Stimulated activated CD8-positive, alpha-beta memory T cell treated with anti-CD3 and anti-CD28 coated beads, Interleukin-7, amount 100 ng/mL, for 48 hours (primary cell): ENCODE measurements at places on chromosomes 2 and 18.

- no peak for DNase-seq
These were observed 324.6 kb upstream of the RND3 start for GRCh38 chr2:150812066-150812465.

DNA sequence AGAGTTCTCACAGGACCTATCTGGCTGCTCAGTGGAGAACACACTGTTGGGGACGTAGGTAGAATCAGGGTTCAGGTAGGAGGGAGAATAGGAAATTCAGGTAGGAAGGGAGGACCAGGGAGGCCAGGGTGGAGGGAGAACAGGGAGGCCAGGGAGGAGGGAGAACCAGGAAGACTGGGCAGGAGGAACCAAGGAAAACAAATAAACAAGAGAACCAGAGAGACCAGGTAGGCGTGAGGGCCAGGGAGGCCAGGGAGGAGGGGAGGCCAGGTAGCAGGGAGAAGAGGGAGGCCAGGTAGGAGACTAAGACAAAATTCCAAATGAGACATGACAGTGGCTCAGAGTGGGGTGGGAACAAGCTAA is 337.6 kb downstream of the EIPR1 start:
- DNase-seq: no peak

GRCh38 chr2:101162561-101163330 is 11.6 kb upstream of the TBC1D8 start:
- DNase-seq: no peak

- no peak for DNase-seq
These were observed 48.2 kb upstream of the CTAGE1 start for GRCh38 chr18:22465859-22466457.

GRCh38 chr18:55064760-55065159 is 105.5 kb upstream of the CCDC68 start:
- DNase-seq: no peak

DNA sequence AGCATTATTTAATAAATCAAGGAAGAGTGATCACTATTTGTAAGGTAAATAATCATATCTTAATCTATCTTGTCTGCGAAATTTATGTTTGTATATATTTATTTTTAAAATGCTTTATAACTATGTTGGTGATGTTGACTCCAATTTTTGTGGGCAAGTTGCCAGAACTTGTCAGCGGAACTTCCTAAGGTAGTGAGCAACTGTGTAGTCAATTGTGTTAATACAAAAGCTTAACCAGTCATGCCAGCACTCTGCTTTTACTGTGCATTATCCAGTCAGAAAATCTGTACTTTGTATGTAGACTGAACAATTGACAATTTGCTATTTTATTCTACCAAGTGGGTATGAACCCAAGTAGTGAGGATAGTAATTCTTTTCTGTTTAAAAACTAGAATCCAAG is 61.9 kb upstream of the RND3 start:
- no peak for DNase-seq

DNA sequence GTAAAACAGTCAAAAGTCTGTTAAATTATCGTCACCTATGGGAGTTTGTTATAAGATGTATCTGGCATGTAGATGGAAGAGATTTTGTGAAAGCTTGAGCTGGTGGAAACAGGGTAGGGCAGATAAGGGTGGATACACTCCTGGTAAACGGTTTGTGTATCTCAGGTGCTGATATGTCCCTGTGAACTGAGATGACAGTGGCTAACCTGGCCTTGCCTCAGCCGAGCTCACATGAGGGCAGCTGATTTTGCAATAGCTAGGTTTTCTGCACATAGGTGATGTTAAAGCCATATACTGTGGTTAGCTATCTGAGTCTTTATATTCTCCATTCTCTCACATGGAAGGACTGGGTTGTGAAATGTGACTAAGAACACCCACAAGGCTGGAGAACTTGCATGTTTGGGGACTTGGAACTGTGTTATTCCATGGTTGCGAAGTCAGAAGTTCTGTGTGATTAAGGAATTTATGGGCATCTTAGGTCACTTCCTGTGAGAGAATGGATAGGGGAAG is 205.1 kb downstream of the TPGS2 start:
- no peak for DNase-seq

DNA sequence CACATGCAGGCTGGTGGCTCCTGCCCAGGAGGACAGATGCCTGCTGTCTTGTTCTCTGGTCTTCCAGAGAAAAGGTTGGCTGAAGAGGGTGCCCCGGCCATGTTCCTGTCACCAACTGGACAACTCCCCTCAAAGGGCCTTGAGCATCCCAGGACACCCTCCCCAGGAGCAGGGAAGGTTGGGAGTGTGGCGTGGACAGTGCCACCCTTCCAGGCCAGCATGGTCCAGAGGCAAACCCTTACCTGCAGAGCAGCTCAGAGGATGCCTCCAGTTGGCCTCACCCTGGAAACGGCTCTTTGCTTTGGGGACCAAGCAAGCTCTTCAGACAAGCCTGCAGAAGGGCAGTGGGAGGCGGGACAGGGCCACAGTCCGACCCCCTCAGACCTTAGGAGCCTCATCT is 4.9 kb upstream of the GPC1 start:
- DNase-seq: no peak

GRCh38 chr2:156792242-156792840 is 356.2 kb downstream of the GPD2 start:
- DNase-seq: no peak

DNA sequence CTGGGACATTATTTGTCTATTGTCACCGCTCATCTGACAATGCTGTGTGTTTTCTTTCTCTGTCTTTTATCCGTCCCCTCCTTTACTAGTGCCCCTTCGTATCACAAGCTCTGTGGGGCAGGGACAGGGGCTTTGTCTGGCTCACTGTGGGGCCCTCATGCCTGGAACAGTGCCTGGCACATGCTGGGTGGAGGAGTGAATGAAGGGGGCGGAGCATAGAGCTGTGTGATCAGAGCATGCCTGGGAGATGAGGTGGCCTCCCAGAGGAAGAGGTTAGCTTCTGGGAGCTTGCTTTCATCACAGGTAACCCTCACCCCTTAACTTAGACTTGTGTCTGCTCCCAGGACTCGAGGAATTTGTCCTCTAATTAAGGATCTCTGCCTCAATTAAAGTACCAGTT is 16.4 kb downstream of the MTCL1 start:
- DNase-seq: no peak

- DNase-seq: no peak
These were observed 24.0 kb downstream of the POLR1A start for GRCh38 chr2:86081724-86082123.

DNA sequence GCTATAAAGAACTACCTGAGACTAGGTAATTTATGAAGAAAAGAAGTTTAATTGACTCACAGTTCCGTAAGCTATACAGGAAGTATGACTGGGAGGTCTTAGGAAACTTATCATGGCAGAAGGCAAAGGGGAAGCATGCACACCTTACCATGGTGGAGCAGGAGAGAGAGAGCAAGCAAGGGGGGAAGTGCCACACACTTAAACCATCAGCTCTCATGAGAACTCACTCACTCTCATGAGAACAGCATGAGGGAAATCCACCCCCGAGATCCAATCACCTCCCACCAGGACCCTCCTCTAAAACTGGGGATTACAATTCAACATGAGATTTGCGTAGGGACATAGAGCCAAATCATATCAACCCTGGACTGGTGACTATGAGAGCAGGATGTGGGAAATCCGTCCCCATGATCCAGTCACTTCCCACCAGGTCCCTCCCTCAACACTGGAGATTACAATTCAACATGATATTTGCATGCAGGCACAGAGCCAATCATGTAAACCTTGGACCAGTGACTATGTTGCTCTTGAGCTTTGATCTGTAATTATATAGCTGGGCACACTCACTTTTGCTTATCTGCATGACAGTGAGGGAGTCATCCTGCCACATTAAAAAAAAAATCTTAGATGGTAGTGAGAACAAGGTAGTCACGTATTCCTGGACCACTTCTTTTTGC is 12.9 kb downstream of the ADAM23 start:
- no peak for DNase-seq

DNA sequence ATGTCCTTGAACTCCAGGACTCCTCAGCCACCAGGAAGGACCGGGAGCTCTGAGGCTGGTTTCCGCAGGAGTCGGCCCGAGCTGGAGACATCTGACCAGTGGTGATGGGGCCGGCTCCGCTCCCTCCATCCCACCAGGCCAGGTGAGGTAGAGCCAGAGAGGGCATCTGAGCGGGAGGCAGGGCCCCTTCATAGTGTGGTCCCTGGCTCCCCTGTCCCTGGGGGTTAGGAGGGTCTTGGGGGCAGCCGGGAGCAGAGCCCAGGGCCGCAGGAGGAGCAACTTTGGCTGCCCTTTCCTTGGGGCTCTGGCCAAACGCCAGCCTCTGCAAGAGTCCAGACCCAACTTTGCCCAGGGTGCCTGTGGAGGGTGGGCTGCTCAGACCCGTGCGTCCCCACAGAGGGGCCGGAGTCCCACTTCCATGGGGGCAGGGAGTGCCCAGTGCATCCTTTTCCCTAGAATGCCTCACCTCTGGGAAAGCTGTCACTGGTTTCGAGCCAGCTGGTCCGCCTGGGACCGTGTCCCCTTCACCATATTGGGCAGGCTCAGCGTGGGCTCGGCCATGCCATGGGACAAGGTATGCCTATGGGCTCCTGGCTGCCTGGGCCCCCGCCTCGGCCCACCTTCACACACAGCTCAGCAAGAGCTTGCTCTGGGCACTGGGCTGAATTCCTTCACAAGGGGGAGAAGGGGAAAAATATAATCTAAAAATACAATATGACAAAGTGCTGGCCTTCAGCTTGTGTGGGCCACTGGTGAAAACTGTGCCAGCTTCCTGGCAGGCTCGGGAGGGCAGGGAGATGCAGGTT is 148.6 kb downstream of the TWIST2 start:
- no peak for DNase-seq

DNA sequence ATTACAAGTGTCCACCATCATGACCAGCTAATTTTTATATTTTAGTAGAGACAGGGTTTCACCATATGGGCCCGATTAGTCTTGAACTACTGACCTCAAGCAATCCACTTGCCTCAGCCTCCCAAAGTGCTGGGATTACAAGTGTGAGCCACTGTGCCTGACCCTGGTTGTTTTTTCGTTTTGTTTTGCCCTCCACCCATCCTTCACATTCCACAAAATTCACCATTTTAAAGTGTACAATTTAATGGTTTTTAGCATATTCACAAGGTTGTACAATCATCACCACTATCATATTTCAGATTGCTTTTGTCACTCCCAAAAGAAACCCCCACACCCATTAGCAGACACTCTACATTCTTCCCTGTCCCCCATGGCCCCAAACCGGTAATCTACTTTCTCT is 215.0 kb downstream of the TPGS2 start:
- DNase-seq: no peak

DNA sequence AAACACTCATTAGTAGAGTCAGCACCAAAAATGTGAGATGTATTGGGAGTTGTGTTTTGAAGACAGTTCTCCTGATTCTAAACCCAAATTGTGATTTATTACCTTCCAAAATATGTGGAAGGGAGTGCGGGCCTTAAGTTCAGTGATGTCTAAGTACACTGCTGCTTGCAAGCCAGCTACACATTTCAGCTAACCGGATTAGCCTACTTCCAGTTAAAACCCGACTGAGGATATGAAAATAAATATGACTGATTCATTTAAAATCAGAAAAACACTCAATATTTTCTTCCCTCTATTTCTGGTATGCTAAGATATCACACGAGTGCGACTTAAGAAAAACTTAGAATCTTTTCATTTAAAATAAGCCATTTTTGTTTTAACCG is 907 bp downstream of the FHL2 start:
- no peak for DNase-seq

GRCh38 chr2:31969178-31969577 is 41.6 kb downstream of the MEMO1 start:
- no peak for DNase-seq

DNA sequence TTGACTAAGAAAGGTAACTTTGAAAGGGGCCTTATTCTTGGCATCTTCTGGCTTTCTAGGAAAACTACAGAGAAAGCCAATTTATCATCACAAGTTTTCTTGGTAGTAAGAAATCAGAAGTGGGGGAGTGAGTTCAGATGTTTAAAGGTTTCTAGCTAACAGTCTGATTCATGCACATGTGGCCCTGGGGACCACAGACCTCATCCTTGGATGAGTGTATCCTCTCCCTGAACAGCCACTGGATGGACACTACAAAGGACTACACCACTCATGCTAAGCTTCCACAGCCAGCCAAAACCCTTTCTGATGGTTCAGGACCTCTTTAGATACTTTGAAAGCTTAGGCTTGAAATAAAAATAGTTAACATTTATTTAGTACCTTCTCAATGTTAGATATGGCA is 218.3 kb upstream of the STK17B start:
- DNase-seq: peak; percentile 11

DNA sequence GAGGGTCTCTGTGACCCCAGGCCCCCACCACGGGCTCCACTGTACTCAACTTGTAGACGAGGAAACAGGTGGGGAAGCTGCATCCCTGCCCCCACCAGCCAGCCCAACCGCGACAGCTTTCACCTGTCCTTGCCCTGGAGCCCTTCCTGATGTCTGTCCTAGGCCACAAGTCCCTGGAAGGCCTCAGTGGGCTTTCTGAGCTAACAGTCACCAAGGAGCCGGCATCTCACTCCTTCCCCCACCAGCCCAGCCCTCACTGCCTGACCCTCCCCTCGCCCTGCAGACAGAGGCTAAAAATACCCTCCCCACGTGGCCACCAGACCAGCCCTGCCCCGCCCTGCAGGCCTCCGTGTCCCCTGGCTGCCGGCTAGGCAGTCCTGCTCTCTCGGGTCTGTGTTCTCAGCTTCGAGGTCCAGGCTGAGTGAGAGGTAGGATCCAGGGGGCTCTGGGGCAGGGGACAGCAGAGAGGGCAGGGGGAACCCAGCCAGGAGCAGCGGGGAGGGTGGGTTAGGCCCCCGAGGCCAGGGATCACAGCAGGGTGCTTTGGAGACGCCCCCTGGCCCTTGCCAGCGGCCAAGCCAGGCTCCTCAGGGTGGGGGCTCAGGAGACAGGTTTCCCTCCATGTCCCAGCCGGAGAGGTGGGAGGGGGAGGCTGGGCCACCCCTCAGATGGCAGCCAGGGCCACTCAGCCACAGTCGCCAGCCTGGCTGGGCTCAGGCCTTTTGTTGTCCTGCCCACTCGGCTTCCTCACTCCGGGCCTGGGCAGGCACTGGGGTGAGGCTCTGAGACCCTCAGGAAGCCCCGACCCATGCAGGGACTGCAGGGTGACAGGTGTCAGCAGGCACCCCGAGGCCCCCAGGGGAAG is at the start of gene KLHL30:
Gene KLHL30 (plus strand): TSS at position 338 of the 865 bp plus-strand sequence. CDS start 2,087 bp downstream, outside the sequence.
- DNase-seq: no peak

DNA sequence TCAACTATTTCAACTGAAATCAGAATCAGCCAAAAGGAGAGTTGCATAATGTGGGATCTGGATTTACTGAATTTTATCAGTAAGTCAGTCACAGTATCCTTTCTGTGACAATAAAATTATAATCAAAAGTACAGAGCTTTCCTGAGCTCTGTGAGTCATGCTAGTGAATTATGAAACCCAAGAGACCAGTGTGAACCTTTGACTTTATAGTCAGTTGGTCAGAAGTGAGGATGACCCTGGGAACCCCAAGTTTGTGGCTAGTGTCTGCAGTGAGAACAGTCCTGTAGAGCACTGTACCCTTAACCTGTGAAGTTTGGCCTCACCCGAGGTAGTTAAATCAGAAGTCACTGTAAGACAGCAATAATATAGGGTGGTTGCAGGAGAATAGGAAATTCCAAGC is 381.7 kb downstream of the CDH19 start:
- DNase-seq: no peak

GRCh38 chr2:69489793-69490192 is 52.6 kb upstream of the NFU1 start:
- no peak for DNase-seq
